ENCODE measurements at places on chromosomes 11 and 22.

GRCh38 chr11:87719326-87720073 is 455.7 kb downstream of the RAB38 start:
- no peak for DNase-seq

- DNase-seq = no peak
Measured at GRCh38 chr11:123544631-123545375, 109.6 kb downstream of the SCN3B start.

DNA sequence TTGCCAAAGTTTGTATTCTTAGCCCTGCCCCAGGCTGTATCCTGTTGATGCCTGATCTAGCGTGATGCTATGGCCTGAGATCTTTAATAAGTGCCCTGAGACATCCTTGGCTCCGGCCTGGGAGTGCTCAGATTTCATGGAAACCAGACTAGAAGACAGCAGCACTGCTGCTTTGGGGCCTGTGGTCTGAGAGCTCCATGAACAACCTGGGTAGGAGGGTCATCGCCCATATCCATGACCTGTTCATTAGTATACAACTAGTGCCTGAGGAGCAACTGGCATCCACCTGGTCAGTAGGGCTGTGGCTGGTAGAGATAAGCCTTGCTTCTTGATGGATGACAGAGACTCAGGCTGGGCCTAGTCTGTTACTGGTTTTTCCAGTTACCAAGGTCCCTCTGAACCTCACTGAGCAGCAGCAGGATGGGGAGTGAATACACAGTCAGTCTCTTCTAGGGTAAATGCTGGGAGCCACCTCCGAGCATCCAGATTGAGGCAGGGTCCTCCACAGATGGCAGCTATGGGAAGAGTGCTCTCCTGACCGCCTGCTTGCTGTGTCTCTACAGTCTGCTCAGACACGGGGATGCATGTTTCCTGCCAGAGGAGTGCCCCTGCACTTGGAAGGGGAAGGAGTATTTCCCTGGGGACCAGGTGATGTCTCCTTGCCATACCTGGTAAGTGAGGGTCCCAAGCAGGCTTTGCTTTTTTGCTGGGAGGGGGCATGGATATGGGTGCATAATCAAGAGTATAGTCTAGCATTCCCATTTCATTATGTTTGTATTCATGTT is 39.0 kb downstream of the OTOG start:
- no peak for DNase-seq

- DNase-seq = no peak
Measured at GRCh38 chr11:86497310-86497709, 122.6 kb downstream of the CCDC81 start.

GRCh38 chr22:42360348-42360747 is 71.9 kb downstream of the NFAM1 start:
- DNase-seq = no peak

All from SHP77 treated with DMSO at 0.1 percent for 48 hours (cell line).